Hepatocyte (in vitro differentiated cells): ENCODE measurements at places on chromosomes 1 and 21. TPM values are rescaled to one million over a fixed set of nuclear protein-coding genes. Genes with fewer than 3 reads are reported as not detected.
A peak's percentile ranks its signal among the peaks of the same experiment; 100 is the strongest.

The SLC9C2 gene
- 0.71 and 1.1 TPM in 2 replicates for polyA plus RNA-seq

The TSTD1 gene
- 101 and 102 TPM in 2 replicates for polyA plus RNA-seq

The COL16A1 gene
- 90.2 and 116 TPM in 2 replicates for polyA plus RNA-seq

The ITPKB gene
- polyA plus RNA-seq: 7.4 and 13.8 TPM in 2 replicates

The OR2L13 gene
- not detected in 2 replicates for polyA plus RNA-seq

The APOBEC4 gene
- not detected in 2 replicates for polyA plus RNA-seq

The ACTA1 gene
- polyA plus RNA-seq: 0.28 and 1.0 TPM in 2 replicates

The RHBDL2 gene
- polyA plus RNA-seq: 0.77 and 1.4 TPM in 2 replicates

The GPR37L1 gene
- polyA plus RNA-seq: 0.39 and 0.47 TPM in 2 replicates

The LCE1F gene
- not detected in 2 replicates for polyA plus RNA-seq

The CHI3L2 gene
- 0.24 and 3.9 TPM in 2 replicates for polyA plus RNA-seq

DNA sequence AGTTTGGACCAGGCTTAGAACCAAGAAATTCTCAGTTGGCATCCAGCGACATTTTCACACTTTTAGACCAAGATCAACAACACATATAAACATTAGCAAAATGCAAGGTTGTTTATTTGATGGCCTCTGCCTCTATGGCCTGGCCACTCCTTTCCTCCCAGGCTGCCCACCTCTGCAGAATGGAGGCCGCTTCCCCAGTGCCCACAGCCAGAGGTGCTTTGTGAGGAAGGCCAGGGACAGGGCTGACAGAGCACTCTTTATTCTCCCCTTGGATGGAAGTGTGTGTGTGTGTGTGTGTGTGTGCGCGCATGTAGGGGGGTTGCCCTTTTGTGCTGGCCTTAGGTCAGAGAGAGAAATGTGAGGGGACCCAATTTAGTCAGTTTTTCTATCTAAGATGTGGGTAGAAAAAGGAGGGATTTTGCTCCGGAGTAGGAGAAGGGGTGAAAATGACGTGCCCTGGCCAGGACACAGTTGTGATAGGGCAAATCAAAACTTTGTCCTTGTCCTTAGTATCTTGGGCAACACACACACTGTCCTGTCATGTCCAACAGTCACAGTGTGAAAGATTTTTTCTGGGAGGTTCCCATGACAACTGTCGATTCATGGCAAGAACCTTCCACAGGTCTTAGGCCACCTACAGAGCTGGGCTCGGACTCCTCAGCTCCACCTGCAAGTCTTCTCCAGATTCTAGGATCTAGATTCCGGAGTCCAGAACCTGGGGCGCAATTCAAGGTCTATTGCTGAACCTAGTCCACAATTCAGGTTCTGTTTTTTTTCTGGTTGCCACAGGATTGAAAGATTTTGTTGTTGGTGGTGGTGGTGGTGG lies 104.9 kb upstream of the SLC2A1 start:
- no peak for DNase-seq

DNA sequence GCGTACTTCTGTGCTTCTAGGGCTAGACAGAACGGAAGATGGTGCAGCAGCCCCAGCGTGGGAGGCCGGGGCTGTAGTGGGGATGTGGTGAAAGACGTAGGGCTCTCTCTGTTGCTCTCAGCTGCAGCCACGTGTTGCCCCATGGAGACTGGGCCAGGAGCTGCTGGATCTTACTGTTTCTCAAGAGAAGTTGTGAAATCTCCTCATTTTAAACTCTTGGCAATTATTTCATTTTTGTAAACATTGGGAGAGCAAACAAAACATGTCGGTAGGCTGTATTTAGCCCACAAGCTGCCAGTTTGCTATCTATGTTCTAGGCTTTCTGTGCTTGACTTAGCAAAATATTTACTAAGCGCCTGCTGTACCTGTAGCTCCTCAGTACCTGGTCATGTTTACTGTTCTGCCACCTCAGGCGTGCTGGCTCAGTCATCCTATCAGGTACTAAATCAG lies 15.9 kb upstream of the ELOA start:
- DNase-seq: peak; percentile 72

DNA sequence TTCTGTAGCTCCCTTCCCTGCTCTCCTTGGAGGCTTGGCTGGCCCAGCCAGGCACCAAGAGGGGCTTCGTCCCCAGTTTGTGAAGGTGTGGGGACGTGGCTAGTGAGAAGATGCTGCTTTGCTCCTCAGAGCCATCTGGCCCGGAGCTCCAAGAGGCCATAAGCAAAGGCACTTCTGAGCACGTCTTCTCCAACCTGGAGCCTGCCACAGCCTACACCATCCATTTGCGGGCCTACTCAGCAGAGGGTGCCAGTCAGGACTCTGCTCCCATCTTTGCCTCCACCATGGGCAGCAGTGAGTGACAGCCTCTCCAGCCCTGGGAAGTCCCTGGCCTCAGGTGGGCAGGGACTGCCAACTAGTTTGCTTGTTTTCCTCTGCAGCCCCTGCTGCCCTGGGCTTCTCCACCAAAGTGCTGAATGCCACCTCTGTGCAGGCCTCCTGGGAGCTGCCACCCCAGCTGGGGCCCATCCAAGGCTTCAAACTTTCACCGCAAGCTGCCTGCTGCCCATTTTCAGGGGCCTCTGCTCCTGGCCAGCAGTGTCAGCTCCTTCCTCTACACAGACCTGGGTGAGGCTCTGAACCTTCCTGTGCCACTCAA lies 25.9 kb downstream of the SLC27A3 start:
- DNase-seq: no peak

DNA sequence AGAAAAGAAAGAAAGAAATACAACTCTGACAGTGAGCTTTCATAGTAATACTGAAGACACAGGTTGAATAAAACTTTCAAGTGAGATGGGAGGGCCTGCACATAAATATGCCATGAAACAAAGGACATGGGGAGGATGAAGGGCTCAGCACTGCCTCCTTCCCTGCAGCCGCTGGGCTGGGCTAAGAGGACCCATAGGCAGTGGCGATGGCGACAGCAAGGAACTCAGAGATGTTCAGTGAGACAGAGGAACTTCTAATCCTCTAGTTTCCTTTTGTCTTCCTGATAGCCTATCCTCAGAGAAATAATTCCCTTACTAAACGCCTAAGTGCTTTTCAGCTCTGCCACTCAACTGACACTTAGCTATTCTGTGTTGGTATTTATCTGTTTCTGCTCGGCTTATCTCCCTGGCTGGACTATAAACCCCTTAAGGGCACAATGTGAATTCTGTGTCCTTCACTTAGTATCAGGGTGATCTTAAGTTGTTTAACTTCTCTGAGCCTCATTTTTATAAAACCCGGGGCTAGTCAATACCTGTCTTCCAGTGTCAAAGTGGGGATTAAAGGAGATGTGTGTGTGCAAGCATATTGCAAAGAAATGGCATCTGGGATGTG lies 24.4 kb upstream of the IER5 start:
- DNase-seq: no peak

- no peak for DNase-seq
Observed at GRCh38 chr1:167620002-167620401, 10.0 kb upstream of the RCSD1 start.

DNA sequence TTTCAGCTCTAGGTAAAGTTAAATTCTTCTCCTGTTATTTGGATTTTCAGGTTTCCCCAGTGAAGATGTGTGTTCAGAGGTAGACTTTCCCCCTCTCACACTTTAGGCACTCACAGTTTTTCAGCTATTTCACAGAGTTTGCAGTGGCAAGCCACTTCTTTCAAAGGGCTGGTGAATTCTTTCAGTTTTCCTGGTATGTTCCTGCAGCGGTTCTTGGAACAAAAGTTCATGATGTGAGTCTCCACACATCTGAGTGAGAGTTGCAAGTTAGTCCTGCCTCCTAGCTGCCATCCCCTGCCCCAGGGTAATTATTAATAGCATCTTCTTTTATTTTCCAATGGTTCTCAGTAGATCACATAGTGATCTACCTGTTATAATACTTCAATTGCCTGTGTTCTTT lies 27.3 kb upstream of the CD84 start:
- DNase-seq: no peak

GRCh38 chr1:210234329-210234757 lies 1.7 kb downstream of the SERTAD4 start:
- DNase-seq: no peak

GRCh38 chr1:6819246-6820040 lies 34.2 kb downstream of the CAMTA1 start:
- no peak for DNase-seq

DNA sequence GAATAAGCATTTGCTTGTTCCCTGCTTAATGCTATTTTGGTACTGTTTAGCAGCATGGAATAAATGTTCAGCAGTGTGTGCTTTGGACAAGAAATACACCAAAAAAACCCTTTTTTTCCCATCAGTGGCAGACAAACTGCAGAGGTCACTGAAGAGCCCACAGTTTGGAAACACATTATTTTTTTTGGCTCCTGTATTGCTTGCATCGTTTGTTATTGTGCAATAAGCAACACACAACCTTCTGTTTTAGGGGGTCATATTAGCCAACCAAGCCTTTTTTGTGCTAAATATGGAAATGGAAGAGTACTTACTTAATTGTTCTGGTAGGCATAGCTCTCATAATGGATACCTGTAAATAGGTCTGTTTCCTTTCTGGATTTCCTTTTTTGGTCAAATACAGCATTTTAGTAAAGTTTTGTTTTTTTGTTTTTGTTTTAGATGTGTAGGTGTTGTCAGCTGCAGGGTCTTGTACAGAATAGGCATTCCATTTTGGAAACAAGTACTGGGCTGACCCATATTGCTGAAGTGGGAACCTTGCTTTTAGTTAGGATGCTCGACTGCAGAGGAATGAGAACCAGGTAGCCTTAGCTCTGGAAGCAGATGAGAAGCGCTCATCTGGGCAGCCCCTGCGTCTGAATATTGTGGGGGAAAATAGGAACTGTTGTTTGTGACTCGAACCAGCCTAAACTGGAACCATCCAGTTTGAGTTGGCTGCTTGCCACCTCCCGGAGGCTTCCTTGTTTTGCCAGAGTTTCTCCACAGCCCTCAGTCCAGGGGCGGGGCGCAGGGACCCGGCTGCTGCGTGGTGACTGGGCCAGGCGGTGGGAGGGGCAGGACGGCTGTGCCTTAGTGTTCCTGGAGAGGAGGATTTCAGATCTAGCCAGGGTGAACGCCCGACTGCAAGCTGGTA lies 38.4 kb downstream of the SPEN start:
- DNase-seq: peak; percentile 98

- DNase-seq: peak; percentile 8
Observed at GRCh38 chr21:14383596-14384180, 742 bp upstream of the HSPA13 start.

GRCh38 chr1:245156736-245157505 lies 2.1 kb downstream of the KIF26B start:
- DNase-seq: peak; percentile 47

GRCh38 chr1:6971048-6971447 lies 185.8 kb downstream of the CAMTA1 start:
- no peak for DNase-seq

- peak; percentile 78 for DNase-seq
Observed at GRCh38 chr1:26351590-26352337, 2.2 kb downstream of the CRYBG2 start.
